ENCODE measurements at places on chromosomes 12 and 14. TPM values are rescaled to one million over a fixed set of nuclear protein-coding genes. Genes with fewer than 3 reads are reported as not detected.
A peak's percentile ranks its signal among the peaks of the same experiment; 100 is the strongest.

The TSPAN19 gene
- total RNA-seq, result 0.66 TPM

GRCh38 chr12:69099201-69099837 is 140.1 kb upstream of the CPSF6 start:
- no peak for DNase-seq

DNA sequence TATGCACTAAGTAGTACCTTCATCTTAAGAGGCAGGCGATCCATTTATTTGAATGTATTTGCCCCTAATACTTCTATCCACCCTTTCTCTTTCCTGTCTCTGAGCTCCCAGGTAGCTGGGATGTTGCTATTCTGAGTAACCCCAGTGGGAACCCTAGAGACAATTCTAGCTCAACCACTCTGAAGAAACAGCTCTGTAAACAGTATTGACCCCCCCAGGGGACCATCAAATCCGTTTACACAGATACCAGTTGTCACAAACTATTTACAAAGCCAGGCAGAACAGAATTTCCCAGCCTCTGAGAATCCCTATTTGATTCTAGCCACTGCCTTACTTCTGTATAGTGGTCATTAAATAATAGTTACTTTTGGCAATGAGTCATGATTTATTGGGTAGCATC is 64.9 kb downstream of the MIPOL1 start:
- DNase-seq, result no peak

- peak; percentile 43 for DNase-seq
These were observed 58.6 kb downstream of the TBX3 start for GRCh38 chr12:114625294-114625851.

GRCh38 chr14:85444635-85445034 is 85.3 kb upstream of the FLRT2 start:
- DNase-seq, result no peak

- no peak for DNase-seq
These were observed 100.9 kb downstream of the DICER1 start for GRCh38 chr14:95056476-95056875.
